ENCODE measurements at places on chromosomes 2 and 18. TPM values are rescaled to one million over a fixed set of nuclear protein-coding genes. Genes with fewer than 3 reads are reported as not detected.

Gene ANKRD44
- total RNA-seq, result 15.2 TPM

Gene LYG2
- total RNA-seq, result not detected

Gene TWIST2
- 17.8 TPM for total RNA-seq

Gene KCNJ3
- not detected for total RNA-seq

Gene AGXT
- total RNA-seq, result not detected

Gene FKBP7
- total RNA-seq, result 51.4 TPM

Gene CTDSP1
- total RNA-seq, result 48.7 TPM

Gene HEATR5B
- total RNA-seq, result 18.1 TPM

Gene CTNNA2
- not detected for total RNA-seq

Gene FBXO48
- total RNA-seq, result 0.19 TPM

Gene PLCL1
- total RNA-seq, result 18.6 TPM

Gene VWC2L
- under 0.01 TPM for total RNA-seq

Gene TTLL4
- total RNA-seq, result 4.2 TPM

Gene LINC00305
- not detected for total RNA-seq

Gene BUB1
- total RNA-seq, result 28.0 TPM

Gene EHD3
- total RNA-seq, result 108 TPM

Gene BCL2
- total RNA-seq, result 1.6 TPM

Gene GPR17
- not detected for total RNA-seq

Gene KIAA2012
- not detected for total RNA-seq

Gene FEV
- not detected for total RNA-seq

Data from aortic smooth muscle cell (primary cell).